NCI-H82 (cell line): ENCODE measurements at places on chromosomes 3 and 15.

GRCh38 chr3:15300323-15301078 is 31.9 kb downstream of the SH3BP5 start:
- DNase-seq = peak; percentile 30

- DNase-seq = no peak
Observed at GRCh38 chr3:115788921-115789470, 165.7 kb downstream of the GAP43 start.

- DNase-seq = no peak
Observed at GRCh38 chr3:38085943-38086324, 46.9 kb downstream of the DLEC1 start.

- no peak for DNase-seq
Observed at GRCh38 chr3:45199837-45200648, 26.0 kb downstream of the TMEM158 start.

DNA sequence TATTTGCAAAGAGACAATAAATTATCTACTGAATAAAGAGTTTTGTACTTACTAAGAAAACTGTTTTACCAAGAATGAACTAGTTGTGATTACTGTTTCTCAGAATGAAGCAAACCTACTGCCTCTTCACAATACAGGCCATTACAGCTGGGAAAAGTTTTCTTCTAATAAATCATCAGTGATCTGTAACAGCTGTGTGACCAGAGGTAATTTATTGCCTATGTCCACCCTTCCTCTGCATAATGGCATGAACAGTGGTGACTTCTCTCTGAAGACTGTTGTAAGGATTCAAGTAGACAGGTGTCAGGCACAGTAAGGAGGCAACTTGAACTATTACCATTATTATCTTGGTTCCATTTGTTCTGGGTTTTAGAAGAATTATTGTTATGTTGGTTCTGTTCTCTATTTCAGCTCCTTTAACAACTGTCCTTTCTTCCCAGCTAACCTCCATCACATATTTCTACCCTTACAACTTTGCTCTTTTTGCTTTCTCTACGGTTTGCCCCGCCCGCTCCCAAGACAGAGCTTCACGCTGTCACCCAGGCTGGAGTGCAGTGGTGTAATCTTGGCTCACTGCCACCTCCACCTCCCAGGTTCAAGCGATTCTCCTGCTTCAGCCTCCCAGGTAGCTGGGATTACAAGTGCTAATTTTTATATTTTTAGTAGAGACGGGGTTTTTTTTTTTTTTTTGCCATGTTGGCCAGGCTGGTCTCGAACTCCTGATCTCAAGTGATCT is 51.5 kb downstream of the PRKAR2A start:
- no peak for DNase-seq

- DNase-seq = no peak
Observed at GRCh38 chr3:134462331-134462941, 23.3 kb downstream of the ANAPC13 start.

GRCh38 chr15:66269326-66270090 is 16.0 kb upstream of the MEGF11 start:
- peak; percentile 82 for DNase-seq

GRCh38 chr3:114942773-114943172 is 204.3 kb downstream of the ZBTB20 start:
- peak; percentile 4 for DNase-seq

- no peak for DNase-seq
Observed at GRCh38 chr3:31925271-31925630, 55.8 kb downstream of the OSBPL10 start.

- no peak for DNase-seq
Observed at GRCh38 chr15:61116825-61117224, 112.3 kb downstream of the RORA start.

GRCh38 chr3:184937611-184938010 is 125.6 kb downstream of the VPS8 start:
- DNase-seq = peak; percentile 30
